GM23338 (cell line): ENCODE measurements at places on chromosomes 7 and 10. TPM values are rescaled to one million over a fixed set of nuclear protein-coding genes. Genes with fewer than 3 reads are reported as not detected.

Gene SFTPA1
- not detected in 2 replicates for total RNA-seq

Gene ATOH7
- total RNA-seq, result 1.2 and 1.8 TPM in 2 replicates

- H3K4me3 ChIP-seq, result no peak overlapping the region
- no peaks in the 10 kb centered on the region for H3K27me3 ChIP-seq
- no peak overlapping the region for H3K27ac ChIP-seq
- DNase-seq, result no peak
- no peaks in the 10 kb centered on the region for H3K4me1 ChIP-seq
Measured at GRCh38 chr10:97207756-97208346, 22.1 kb upstream of the SLIT1 start.

Gene FAM25G
- total RNA-seq, result not detected in 2 replicates

- H3K27ac ChIP-seq, result no peak overlapping the region
- H3K4me1 ChIP-seq, result no peaks in the 10 kb centered on the region
- H3K36me3 ChIP-seq, result no peaks in the 10 kb centered on the region
- DNase-seq, result no peak
- H3K27me3 ChIP-seq, result no peaks in the 10 kb centered on the region
Measured at GRCh38 chr10:20228729-20229128, 412.5 kb downstream of the PLXDC2 start.

DNA sequence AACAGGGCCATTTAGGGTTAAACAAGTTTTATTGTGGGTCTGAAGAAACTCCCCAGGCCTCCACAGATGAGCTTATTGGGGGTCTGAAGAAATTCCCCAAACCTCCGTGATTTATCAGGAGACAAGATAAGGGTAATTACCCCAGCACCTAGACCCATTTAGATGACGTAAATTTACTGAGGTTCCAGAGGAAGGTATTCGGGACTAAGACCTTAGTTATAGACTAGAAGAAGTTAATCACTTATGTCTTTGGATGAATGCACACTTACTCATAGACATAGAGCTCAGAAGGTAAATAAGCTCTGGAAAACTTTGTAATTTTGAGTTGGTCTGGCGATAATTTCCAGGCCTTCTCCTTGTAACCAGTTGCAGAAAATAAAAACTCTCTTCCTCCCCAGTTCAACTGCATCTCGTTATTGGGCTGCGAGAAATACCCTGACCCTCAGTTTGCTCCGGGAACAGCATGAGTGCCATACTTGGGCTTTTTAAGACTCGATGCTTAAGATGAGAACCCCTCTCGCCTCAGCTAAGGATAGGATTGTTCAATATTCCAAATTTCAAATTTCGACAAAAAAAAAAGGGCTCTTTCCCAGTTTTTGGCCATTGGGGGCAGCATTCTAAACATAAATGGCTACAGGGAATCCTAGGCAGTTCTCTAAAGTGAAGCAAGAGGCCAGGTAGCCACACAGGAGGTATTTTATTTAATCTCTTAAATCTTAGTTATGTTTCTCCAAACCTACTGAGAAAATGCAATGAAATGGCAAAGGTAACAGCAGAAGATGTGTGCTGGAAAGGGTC lies 74.7 kb upstream of the PFKP start:
- H3K4me3 ChIP-seq, result no peak overlapping the region
- no peaks in the 10 kb centered on the region for H3K4me1 ChIP-seq
- no peaks in the 10 kb centered on the region for H3K36me3 ChIP-seq
- no peaks in the 10 kb centered on the region for H3K27me3 ChIP-seq
- no peak overlapping the region for H3K27ac ChIP-seq
